CD4-positive, alpha-beta T cell treated with Interferon alpha-2 for 1 hour (primary cell): ENCODE measurements at places on chromosomes 2 and 18.

GRCh38 chr18:61653823-61654551 is 238.8 kb downstream of the RNF152 start:
- no peak for DNase-seq

DNA sequence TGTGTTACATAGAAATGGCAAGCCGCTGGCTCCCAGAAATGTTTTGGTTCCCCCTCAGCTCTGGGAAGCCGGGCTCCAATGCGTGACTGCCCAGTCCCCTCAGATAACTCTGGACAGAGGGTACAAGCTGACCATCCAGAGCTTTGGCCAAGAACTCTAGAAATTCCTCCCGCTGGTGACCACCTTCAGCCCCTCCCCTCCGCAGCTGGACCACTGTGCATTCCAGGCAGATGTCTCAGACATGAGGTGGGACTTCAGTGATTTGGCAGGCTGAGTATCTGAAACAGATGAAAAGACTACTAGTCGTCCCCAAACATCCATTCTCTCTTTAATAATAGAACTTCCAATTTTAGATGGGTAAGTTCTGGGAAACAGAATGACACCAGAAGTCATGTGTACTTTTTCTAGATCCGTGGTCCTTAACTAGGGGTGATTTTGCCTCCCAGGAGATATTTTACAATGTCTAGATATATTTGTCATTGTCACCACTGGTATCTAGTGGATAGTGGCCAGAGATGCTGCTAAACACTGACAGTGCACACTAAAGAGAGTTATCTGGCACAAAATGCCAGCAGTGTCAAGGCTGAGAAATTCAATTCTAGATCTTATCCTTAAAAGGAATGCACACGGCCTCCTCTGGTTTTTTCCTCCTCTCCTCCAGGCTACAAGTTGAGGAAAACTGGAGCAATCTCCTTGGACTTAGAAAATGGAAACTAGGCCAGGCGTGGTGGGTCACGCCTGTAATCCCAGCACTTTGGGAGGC is 294.3 kb downstream of the SRBD1 start:
- no peak for DNase-seq

DNA sequence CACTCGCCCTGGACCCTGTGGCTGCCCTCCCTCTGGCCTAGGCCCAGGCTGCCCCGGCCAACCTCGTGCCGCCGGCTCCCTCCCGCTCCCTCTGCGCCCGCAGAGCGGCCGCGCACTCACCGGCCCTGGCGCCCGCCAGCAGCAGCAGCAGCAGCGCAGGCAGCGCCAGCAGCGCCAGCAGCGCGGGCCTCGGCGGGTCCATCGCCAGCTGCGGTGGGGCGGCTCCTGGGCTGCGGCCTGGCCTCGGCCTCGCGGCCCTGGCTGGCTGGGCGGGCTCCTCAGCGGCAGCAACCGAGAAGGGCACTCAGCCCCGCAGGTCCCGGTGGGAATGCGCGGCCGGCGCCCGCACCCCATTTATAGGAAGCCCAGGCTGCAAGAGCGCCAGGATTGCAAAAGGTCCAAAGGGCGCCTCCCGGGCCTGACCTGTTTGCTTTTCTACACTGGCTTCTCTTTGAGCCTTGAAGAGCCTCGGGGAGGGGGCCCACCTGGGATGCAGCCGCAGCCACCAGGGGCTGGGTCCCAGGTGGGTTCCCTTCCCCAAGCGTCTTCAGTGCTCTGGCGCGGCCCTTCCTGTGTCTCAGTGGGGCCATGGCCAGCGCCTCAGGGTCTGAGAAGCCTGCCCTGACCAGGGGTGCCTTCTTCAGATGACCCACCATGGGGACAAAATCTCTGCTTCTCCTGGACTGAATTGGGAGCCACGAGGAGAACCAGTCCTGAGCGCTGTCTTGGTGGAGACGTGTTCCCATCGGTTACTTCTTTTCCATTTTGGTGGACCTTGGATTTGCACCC is at the start of gene APOB:
Gene APOB (minus strand): TSS at position 330 of the 789 bp plus-strand sequence. CDS start 128 bp downstream, at position 202.
- DNase-seq: no peak

DNA sequence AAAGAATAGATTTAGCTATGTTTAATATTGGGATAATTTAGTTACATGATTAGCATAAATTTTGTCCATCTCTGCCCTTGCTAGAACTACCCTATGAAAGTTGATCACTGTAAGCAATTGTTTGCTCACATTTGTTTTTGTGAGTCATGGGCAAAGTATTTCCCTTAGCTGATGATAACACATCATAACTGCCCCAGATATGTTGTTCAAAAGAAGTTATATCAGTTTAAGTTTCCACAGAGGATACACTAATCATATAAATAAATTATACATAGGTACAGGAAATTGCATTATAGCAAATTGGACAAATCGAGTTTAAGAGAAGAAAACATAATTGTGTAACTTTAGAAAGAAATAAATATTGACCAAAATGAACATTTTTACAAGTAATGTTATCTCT is 223.2 kb upstream of the PIK3C3 start:
- DNase-seq: no peak

- no peak for DNase-seq
These were observed 103.8 kb downstream of the HAUS1 start for GRCh38 chr18:46207985-46208384.

GRCh38 chr2:79994965-79995364 is 309.6 kb downstream of the LRRTM1 start:
- DNase-seq: no peak

- DNase-seq: no peak
These were observed 2.1 kb downstream of the PROM2 start for GRCh38 chr2:95276244-95276887.

- no peak for DNase-seq
These were observed 18.1 kb upstream of the B4GALT6 start for GRCh38 chr18:31702449-31702848.

- DNase-seq: no peak
These were observed 42.2 kb downstream of the TPO start for GRCh38 chr2:1455466-1455865.

DNA sequence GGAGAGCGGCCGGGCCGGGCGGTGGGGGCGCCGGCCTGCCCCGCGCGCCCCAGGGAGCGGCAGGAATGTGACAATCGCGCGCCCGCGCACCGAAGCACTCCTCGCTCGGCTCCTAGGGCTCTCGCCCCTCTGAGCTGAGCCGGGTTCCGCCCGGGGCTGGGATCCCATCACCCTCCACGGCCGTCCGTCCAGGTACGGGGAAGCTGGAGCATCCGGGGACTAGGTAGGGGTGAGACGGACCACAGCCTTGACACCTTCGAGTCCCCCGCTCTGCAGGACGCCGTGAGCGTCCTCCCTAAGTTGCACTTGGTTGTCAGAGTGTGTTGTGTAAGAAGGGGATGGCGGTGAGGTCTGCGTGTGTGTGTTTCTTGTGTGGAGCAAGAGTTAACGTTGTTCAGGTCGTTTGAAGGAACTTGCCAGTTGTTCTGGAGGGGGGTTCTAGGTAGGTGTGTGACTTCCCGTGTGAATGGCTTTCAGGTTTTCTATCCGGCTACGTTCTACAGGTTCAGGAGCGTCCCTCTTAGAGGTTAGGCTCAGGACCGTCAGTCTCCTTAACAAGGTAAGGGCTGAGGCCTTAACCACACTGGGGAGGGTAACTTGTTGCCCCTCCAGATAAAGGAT is 393 bp downstream of the IL1R1 start:
- no peak for DNase-seq

- DNase-seq: peak; percentile 48
These were observed 199.6 kb downstream of the HRH4 start for GRCh38 chr18:24659827-24660720.

DNA sequence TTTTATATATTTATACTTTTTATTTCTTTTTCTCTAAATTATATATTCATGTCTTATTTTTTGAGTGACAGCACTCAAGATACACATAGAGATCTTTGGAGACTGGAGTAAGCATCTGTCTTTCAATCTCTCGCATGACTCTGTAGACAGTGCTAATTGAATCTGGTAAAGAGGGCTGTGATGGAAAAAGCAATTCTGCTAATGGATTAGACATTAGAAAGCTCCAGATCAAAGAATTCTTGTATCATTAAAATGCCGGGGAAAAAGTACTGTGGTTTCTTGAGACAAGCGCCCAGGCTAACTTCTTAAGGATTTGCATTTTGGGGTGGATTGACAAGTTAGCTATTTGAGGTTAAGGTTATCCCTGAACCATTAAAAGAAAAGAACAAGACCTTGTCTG is 383.1 kb upstream of the TNP1 start:
- no peak for DNase-seq

GRCh38 chr2:170816504-170817092 is at the start of gene GAD1:
GAD1 (plus strand) TSS chr2:170816887; CDS start chr2:170818592, 1,705 bp downstream.
- peak; percentile 56 for DNase-seq

- DNase-seq: no peak
These were observed 25.7 kb upstream of the COX7A2L start for GRCh38 chr2:42386682-42387081.

DNA sequence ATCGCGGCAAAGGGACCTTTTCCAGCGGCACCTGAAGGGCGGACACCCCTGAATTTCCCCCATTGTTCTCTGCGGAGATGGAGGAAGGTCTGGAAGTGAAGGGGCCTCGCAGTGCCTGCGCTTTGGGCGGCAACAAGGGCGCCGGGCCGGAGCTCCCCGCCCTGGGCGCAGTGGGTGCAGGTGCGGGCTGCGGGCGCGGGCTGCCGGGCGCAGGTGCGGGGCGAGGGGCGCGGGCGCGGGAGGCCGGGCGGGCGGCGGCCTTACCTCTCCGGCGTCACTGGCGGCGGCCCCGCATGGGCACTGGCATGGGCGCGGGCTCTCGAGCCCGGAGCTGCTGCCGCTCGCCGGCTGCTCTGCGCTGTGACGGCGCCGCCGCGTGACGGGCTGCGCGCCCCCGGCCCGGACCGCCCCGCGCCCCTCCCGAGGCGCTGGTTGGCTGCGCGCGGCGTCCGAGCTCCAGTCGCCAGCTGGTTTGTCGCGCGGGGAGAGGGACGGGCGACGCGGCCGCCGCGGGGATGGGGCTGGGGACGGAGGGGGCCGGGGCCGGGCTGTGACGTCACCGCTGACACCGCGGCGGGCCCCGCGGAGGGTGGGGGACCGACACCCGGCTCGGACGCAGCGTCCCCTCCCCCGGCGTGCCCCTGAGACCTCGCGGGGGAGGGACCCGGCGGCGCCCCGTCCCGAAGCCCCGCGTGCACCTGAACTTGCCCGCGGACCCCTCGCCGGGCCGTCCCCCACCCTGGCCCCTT is at the start of gene KIF1A:
Gene KIF1A (minus strand): TSS at position 362 of the 749 bp plus-strand sequence. CDS start 22,467 bp downstream, outside the sequence.
- no peak for DNase-seq

DNA sequence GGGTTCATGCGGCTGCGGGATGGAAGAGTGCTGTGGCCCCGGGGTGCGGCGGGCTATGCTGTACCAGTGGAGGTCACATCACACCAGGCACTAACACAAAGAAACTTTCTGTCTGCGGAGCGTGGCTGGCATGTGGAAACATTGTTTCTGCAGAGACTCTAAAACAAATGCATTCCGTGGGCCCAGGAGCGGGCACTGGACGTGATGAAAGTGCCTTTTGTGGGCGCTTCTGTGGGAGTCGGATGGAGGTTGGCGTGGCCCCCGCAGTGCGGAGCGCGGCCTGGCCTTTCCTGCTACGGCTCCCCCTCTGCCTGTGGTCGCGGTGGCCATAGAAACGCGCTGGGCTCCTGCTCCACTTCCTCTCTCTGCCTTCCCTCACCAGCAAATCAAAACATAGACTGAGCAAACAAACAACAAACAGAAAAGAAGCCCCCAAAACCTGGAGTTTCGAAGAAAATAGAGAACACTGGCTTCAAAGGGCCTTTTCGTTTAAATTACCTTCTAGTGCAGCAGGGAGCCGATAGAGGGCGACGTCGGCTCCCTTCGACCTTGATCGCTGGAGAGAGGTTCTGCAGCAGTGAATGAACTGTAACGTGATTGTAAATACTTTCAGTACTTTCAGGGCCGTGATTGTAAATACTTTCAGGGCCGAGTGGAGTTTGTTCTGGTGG is 51.4 kb downstream of the KIF5C start:
- peak; percentile 47 for DNase-seq

DNA sequence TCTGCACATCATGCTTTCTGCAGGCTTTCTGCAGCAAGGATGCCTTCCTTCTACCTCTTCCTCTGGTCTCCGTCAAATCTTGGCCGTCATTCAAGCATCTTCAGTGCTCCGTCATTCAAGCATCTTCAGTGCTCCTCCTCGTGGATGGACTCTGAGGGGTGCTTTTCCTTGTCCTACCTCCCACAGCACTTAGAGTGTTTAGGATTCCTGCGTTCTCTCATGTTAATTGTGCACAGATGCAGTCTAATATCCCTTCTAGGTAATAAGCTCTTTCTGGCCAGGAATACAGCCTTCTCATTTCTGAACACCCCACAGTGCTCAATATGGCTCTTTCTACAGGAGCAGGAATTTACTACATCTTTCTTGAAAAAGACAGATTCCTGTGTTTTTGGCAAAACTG is 59.8 kb downstream of the ZNF236 start:
- DNase-seq: no peak

- DNase-seq: no peak
These were observed 78.2 kb downstream of the ARHGAP28 start for GRCh38 chr18:6807515-6808257.

DNA sequence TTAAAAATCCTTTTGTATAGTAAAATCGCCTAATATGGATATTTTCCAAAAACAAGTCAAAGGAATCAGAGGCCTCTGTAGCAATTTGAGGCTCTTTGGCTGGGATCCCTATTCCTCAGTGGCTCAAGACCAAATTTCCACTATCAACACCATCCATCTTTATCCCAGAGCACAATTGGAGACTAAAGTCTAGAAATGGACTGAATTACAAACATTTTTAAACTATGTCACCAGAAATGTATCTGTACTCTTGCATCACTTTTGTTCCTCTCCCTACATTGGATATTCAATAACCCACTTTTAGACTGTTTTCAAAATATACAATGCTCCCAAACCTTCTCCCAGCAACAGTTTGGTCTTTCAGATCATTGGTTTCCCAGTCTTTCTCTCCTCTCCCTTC is 140.4 kb upstream of the KLHL29 start:
- DNase-seq: no peak
